ENCODE measurements at places on chromosomes 4 and X.

GRCh38 chrX:150063674-150064073, 125.4 kb upstream of the EOLA2 start:
- no peak for DNase-seq

DNA sequence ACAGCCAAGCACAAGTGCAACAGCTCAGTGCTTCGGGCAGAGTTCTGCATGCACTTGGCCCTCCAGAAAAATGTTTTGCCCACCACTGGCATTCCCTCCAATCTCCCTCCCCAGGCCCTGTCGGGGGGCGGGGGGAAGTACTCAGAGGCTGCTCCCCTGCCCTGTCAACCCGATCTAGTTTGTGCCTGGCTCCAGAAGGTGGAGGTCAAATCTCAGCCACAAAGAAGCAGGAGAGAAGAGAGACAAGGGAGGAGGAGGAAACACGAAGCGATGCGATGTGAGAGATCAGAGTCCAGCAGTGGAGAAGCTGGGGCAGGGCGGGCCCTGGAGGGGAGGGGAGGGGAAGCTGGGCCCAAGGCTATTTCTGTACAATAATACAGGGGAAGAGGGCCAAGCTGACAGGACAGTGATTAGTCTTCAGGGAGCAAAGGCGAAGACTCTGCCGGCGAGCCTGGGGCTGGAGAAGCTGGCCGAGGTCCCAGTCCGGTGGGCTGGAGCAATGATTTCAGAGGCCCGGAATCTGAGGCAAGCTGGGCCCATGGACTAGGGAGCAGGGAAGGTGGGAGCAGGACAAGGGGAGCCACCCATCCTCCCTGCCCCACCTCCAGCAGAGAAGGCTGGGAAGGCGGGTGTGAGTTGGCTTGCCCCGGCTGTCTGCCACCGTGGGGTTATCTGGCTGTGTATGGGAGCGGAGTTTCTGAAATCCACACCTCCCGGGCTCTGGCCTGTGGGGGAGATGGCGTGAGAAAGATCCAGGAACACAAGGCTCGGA, 167.1 kb downstream of the EFNB1 start:
- no peak for DNase-seq

- DNase-seq, result no peak
These were observed 21.3 kb downstream of the ZNF721 start for GRCh38 chr4:477686-478085.

DNA sequence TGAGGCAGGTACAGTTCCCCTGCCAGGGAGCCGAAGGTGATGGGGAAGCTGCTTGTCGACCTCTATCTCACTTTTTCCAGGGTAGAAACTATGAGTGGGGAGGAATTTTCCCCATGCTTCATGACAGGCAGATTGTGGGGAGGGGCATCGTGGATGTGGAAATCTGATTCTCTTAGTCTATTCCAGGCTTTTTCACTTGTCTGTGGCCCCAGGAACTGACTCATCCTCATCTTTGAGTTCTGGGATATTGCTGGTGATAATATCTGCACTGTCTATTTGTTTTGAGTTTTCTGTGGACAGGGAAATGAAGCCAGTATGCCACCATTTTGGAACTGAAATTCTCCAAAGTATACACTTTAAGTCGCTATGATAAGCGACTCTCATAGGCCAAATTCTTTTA, 7.6 kb upstream of the TLR2 start:
- no peak for DNase-seq

GRCh38 chr4:55820279-55820678, 689 bp downstream of the EXOC1L start:
- no peak for DNase-seq

GRCh38 chrX:97636473-97637140, 752.9 kb downstream of the RPA4 start:
- no peak for DNase-seq

DNA sequence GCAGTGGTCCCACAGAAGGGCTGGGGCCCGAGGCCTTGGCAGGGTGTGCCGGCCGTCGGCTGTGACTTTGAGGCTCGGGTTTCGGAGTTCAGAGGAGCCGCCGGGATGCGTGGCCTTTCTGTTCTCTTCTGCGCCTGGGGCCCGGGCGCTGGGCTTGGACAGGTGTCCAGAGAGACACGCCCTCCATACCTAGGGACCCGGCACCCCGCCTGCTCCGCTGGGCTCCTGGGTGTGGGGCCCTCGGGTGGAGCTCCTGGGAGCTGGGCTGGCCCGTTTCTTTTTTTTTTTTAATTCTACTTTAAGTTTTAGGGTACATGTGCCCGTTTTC, 11.3 kb downstream of the FGFRL1 start:
- DNase-seq, result no peak

- DNase-seq, result no peak
These were observed 190.4 kb downstream of the ARAP2 start for GRCh38 chr4:36053930-36054329.

GRCh38 chrX:154775419-154776349, 13.0 kb downstream of the DKC1 start:
- no peak for DNase-seq

DNA sequence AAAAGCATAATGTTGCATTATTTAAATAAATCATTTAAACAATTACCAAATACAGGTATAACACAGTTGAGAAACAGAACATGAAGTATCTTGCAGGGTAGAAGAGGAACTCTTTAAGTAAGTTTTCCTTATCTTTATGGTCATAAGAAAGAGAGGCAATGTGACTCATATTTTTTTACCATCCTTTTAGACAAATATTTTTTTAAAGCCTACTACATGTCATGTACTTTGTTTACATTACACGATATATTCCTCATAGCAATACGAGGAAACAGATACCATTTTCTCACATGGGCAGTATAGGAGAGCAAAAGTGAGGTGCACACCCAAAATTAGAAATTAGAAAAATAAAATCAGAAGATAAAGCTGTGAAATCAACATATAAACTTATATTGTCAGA, 49.3 kb upstream of the EPHA5 start:
- no peak for DNase-seq

- DNase-seq, result no peak
These were observed 121.0 kb downstream of the PCDH10 start for GRCh38 chr4:133270021-133270570.

DNA sequence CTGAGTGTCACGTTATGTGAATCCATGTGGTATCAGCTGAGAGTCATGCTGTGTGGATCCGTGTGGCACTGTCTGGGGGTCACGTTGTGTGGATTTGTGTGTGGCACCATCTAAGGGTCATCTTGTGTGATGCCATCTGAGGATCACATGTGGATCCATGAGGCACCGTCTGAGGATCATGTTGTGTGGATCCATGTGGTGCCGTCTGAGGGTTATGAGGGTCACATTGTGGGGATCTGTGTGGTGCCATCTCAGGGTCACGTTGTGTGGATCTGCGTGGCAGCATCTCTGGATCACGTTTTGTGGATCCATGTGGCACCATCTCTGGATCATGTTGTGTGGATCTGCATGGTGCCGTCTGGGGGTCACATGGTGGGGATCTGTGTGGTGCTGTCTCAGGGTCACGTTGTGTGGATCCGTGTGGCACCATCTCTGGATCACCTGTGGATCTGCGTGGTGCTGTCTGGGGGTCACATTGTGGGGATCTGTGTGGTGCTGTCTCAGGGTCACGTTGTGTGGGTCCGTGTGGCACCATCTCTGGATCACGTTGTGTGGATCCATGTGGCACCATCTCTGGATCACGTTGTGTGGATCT, 6.9 kb downstream of the PDE6B start:
- no peak for DNase-seq

- no peak for DNase-seq
These were observed 20.9 kb upstream of the XPNPEP2 start for GRCh38 chrX:129717892-129718291.

- no peak for DNase-seq
These were observed 419.8 kb downstream of the GALNTL6 start for GRCh38 chr4:172232966-172233365.

DNA sequence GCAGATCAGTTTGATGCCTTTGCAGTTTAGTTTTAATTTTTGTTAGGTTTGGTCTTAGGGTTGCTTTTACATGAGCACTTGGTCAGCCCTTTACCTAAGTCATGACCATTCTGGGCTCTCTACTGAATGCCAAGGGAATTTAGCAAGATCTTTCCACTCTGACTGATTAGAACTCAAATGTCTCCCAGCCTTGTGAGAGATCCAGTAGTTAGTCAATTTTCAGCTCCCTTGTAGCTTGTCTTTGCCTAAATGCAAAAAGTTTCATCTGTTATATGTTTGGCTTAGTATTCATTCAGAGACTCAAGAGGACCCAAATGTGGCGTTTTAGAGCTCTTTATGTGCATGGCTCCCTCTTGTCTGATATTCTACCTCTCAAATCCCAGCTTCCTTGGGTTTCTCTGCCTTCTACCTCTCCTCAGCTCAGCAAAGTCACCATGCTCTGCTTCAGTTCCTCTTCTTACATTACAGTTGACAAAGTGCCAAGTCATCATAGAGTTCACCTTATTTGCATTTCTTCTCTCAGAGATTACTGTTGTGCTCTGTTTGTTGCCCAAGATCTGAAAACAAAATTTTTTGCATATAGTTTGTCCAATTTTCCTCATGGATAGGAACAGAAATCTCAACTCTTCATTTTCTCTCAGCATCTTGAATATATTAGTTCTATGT, 17.5 kb upstream of the JAKMIP1 start:
- no peak for DNase-seq

- DNase-seq, result no peak
These were observed 1.3 kb upstream of the NLRP2B start for GRCh38 chrX:57681341-57681740.

DNA sequence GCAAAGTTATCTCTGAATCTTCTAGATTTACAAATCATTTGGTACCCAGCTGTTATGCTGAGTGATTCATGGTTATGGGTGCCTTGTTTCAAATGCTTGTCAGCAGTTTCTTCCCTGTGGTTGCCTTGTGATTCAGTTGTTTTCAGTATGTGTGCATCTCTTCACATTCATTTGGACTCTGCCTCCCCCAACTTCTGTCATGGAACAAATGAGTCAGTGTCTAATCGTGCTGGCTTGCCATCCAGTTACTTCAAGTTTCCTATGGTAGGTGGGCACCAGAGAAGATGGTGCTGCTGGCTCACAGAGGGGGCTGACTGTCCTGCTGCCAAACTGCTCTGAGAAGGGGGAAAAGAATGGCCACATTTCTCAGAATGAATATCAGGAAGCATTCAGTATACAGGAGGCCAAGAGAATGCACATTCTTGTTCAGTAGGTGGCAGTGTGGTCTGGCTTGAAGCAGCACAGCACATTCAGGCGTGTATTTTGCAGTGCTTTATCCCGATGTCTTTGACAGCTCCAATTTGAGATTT, 260.9 kb downstream of the GLUD2 start:
- no peak for DNase-seq

DNA sequence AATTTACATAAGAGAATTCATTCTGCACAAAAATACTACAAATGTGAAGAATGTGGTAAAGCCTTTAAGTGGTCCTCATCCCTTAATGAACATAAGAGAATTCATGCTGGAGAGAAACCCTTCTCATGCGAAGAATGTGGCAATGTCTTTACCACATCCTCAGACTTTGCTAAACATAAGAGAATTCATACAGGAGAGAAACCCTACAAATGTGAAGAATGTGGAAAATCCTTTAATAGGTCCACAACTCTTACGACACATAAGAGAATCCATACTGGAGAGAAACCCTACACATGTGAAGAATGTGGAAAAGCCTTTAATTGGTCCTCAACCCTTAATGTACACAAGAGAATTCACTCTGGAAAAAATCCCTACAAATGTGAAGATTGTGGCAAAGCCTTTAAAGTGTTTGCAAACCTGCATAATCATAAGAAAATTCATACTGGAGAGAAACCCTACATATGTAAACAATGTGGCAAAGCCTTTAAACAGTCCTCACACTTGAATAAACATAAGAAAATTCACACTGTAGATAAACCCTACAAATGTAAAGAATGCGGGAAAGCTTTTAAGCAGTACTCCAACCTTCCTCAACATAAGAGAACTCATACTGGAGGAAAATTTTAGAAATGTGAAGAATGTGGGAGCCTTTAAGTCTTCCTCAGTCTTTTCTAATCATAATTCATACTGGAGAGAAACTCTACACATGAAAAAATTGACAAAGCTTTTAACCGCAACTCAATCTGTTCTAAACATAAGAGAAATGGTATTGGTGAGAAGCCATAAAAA, 37.4 kb downstream of the ZNF718 start:
- DNase-seq, result no peak

DNA sequence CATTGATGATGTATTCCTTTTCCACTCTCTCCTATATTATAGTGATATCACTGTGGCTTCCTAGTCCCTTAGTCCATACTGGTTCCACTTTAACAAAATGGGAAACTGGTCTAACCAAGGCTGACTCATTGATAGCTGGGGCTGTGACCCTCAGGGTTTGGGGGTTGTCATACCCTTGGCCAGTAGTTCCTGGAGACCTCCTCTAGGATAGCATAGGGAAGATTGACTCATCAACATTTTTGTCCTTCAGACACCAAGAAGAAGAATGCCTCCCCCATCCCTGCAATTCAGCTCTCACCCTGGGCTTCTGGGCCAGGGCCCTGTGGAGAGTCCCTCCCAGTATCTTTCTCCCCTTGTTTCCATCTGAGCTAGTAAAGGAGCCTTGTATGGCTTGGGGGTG, 68.8 kb upstream of the PRPS1 start:
- DNase-seq, result no peak

DNA sequence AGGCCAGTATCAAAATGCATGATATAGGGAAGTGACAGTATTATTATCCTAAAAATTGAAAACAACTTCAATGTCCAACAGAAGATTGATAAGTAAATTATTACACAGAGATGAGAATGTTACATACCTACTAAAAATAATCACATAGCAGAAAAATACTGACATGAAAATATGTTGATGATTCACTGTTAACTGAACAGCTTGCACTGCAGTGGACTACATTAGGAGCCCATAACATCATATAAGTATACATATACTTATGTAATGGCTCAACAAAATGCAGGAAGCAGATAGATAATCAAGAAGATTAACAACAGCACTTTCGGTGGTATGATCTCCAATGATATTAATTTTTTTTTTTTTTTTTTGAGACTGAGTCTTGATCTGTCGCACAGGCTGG, 7.1 kb downstream of the CLOCK start:
- no peak for DNase-seq

DNA sequence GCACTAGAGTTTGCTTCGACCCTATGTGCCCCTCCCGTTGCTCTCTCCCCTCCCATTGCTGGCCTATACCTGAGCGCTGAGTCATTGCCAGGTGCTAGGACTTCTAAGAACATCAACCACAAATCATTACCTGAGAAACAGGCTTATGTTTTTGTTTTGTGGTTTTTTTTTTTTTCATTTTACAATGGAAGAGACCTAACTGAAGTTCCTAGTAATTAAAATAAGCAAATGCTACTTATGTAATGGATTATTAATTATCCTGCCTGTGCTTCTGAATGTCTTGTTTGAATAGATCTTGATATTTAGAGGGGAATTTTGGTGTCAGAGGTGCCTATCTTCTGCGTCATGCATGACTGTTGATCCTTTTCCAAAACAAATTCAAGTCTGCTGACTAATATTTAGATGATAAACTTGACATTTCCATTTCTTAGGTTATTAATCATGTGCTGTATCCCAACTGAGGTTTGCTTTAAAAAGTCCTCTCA, 275.4 kb upstream of the CPEB2 start:
- DNase-seq, result no peak
